ENCODE measurements at places on chromosomes 11 and 22.

DNA sequence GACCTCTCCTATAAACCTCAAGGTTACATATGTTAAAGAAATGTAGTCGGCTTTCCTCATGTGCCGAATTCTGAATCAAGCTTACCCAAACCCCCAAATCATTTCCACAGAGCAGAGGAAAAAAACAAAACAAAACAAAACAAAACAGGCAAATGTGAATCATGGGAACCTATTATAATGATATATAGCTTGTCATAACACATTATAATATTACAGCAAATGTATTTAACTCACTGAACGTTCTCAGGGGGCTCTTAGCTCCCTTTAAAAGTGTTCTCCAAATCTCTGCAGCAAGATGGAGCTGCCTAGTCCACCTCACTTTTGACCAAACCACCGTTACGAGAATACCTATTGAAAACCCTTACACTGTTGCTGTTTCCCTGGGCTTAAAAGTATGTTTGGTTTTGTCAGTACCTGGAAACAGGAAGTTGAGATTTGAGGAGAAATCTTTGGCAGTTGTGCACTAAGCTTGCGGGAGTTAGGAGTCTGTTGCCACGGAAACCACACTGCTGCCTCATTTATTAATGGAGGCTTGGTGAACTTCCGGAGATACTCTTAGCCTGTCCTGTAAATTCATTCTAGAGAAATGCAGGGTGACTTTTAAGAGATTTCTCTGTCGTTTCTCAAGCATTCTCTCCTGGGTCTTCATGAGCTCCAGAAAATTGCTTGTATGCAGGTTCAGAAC lies 167.0 kb upstream of the RASSF10 start:
- no peak for DNase-seq

DNA sequence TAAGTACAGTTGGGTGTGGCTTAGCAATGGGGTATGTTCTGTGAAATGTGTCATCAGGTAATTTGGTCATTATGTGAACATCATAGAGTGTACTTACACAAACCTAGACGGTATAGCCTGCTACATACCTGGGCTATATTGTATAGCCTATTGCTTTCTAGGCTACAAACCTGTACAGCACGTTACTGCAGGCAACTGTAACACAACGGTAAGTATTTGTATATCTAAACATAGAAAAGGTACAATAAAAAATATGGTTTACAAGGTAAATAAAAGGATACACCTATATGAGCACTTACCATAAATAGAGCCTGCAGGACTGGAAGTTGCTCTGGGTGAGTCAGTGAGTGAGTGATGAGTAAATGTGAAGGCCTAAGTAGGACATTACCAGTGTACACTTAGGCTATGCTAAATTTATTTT lies 73.1 kb upstream of the GDPD4 start:
- DNase-seq, result no peak

DNA sequence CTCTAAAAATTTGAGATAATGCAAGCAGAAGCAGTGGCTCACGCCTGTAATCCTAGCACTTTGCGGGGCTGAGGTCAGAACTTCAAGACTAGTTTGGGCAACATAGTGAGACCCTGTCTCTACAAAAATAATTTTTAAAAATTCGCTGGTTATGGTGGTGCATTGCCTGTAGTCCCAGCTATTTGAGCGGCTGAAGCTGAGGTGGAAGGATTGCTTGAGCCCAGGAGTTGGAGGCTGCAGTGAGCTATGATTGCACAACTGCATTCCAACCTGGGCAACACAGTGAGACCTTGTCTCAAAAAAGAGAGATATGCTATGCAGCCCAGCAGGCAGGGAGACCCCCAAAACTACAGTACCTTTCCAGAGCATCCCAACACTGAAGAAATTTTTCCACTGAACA lies 2.3 kb downstream of the CTSC start:
- DNase-seq, result no peak

- DNase-seq, result no peak
These were observed at the start of gene POU2AF2 for GRCh38 chr11:111245425-111245824. Gene POU2AF2, plus strand, starts transcription at chr11:111245725. Its CDS starts 129 bp downstream, at chr11:111245854.

- DNase-seq, result no peak
These were observed 32.3 kb downstream of the WEE1 start for GRCh38 chr11:9605742-9606141.

DNA sequence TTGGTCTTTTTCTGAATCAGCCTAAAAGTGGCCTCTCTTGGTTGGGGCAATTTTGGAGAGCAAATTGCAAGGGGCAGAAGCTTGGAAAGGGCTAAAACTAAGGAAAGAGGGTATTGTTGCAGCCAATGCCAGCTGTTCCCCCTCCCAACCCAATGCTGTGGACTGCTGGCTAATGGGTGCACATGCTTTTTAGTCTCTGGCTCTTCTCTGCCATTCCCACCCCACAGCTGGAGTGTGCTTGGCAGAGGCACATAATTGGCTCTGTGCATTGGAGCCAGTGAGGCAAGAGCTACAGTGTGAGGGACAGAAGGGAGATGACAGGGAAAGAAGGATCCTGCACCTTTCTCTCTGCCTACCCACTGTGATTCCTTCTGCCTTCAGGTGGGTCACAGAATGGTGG lies 140.0 kb downstream of the NECTIN1 start:
- no peak for DNase-seq

GRCh38 chr11:132429685-132430084 lies 1059.3 kb downstream of the NTM start:
- no peak for DNase-seq

DNA sequence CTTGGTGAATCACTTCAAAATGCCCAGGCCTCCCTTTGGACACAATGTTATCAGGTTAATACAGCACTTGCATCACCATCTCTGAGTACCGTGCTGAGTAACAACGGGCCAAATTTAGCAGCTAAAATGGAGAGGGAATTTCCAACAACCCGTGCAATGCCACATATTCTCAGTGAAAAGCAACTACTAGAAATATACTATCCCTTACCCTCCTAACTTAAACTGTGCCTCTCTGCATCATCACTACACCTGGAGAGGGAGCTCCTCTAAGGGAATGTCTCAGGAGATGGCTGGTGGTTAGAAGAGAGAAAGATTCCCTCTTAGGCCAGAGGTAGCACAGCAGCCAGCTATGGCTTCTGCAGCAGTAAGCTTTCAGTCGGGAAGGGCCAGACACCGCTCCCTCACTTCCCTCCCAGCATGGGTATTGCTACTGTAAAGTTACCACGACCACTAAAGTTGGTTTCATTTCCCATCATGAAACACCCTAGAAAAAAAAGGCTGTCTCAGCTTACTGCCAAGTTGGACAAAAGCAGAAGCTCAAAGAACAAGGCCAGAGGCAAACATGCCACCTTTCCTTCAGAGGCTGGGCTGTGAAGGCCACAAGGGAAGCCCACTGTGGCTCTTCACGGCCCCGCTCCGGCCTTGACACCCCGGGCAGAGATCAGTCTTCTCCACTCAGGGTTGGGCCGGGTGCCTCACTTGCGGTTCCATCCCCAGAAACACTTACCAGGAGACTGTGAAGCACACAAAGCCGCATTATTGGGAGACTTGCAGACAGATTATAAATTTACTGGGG lies 3.9 kb downstream of the MAML2 start:
- no peak for DNase-seq

- peak; percentile 49 for DNase-seq
These were observed 626 bp downstream of the FLRT1 start for GRCh38 chr11:64036087-64037026.

DNA sequence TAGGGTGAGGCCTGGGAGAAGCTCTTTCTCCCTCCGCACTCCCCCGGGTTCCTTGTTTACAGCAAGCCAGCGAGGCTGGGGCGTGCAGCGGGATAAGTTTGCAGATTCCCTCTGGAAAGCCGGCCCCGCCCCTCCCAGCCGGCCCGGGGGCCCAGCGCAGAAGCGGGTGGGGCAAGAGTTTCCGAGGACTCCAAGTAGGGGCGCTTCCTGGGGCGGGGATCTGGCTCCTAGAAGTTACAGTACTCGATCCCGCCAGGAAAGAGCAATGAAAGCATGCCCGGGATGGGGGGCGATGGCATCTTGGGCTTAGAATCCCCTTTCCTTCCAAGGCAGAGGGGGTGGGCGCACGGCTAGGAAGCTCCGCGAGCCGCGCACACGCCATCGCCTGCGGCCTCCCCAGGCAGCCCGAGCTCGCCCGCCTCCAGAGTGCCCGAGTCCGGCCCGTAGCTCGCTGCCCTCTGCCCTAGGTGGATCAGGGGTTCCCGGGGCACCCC lies 385 bp downstream of the TST start:
- peak; percentile 83 for DNase-seq

Measured in posterior cingulate gyrus (tissue), 11 donors.